ENCODE measurements at places on chromosomes 3 and 15.

GRCh38 chr3:23740517-23740965 lies 65.2 kb upstream of the UBE2E1 start:
- DNase-seq, result peak; percentile 21

DNA sequence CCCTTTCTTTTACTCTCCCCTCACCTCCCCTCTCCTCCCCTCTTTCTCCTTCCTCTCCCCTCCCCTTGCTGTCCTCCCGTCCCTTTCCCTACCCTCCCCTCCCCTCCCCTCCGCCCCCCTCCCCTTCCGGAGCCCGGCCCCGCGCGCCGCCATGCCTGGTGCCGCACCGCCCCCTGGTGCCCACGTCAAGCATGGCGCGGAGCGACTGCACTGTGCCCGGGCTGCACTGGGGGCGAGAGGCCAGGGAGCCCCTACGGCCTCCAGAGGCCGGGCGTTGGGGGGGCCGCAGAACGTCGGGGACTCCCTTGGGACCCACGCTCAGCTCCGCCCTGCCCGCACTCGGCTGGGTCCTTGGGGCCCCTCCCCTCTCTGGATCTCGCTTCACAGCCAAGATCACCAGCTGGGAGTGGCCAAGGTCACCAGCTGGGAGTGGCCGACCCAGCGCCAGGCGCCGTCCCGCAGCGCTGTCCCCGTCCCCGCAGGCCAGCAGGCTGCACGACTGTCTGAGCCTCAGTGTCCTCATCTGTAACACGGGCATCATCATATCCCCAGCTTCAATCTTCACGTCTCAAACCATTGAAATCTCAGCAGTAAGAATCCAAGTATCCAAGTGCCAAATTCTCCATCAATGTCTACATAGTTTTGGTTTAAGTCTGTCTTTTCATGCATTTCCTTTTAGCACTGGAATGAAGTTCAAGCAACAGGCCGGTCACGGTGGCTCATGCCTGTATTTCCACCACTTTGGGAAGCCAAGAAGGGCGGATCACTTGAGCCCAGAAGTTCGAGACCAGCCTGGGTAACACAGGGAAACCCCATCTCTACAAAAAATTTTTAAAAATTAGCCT lies 42.5 kb downstream of the TPRA1 start:
- DNase-seq, result peak; percentile 73

- no peak for DNase-seq
Measured at GRCh38 chr3:114389156-114389555, 95.3 kb downstream of the TIGIT start.

- DNase-seq, result no peak
Measured at GRCh38 chr3:170689296-170689829, 103.5 kb upstream of the SLC7A14 start.

DNA sequence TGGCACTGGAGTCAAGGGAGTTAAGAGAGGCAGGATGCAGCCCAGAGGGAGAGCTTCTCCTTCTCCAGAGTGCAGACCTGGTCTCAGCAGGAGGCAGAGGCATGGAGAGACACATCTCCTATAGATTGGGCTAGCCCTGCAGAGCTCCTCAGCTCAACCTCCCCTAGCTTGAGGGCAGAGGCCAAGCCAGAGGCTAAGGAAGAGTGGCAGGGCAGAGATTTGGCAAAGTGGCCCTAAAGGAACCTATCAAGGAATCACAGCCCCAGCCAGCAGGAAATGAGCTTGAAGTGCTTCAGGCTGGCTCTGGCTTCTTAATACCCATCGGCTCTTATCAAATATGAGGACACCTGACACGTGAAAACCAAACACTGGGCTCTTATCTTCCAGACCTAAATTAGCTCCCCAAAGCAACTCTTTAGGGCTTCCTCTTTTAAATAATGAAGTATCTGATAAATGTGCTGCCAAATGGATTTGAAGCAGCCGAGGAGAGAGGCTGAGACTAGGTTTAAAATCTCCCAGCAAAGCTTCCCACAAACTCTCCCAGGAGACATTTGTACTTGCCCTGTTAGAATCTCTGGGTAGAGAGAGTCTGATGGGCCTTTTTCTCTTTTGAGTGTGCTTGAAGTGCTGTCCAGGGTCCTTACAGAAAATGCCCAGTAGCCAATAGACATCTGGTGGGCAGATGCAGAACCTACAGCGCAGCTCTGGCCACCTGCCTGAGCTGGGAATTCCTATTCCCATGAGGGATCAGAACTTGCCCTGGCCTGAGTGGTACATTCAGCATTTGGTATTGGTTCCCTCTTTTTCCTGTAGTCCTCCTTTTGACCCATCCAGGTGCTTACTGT lies 271.4 kb downstream of the CLSTN2 start:
- no peak for DNase-seq

GRCh38 chr3:29410220-29410619 lies 129.3 kb downstream of the RBMS3 start:
- no peak for DNase-seq

GRCh38 chr15:25799906-25800700 lies 63.0 kb downstream of the ATP10A start:
- no peak for DNase-seq

DNA sequence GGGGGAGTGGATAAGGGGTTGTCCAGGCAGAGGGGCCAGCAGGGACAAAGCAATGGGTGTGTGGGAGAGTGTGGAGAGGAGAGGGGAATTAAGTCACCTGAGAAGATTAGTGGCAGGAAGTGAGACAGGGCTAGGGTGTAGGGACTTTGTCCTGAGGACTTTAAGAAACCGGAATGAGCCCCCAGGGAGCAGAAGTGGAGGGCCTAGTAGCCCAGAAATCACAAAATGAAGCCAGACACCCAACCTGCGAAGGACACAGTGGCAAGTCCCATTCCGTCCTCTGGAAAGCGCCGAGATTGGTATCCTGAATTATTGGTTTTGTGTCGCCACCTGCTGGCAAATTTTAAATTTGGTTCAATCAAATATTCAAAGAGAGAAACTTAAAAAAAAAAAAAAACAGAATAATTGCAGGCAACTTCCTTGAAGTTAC lies 78.0 kb upstream of the SLC25A36 start:
- peak; percentile 1 for DNase-seq

DNA sequence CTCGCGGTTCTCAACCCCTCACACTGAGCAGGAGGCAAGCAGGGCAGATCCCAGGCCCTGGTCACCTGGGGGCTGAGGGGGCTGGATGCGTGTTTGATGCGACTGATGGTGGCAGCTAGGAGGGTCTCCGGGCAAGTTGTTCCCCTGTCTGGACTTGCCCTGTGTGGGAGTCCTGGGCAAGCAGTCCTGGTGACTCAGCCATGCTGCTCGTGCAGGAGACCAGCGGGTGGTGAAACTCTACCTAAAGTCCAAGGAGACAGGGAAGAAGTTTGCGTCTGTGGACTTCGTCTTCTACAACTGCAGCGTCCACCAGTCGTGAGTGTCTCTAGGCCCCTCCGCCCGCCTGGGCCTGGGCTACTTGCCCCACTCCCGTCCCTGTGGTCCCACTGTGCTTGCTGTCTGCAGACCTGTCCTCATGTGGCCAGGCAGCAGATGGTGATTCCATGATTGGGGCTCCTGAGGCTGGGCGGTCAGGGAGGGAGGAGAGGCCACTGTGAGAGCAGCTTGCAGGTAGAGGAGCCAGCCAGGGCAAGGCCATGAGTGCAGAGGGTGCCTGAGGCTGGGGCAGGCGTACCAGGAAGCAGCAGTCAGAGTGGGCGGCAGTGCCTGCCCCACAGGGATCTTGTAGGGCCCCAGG lies 23.1 kb downstream of the PLXNA1 start:
- no peak for DNase-seq

GRCh38 chr3:97975466-97975865 lies 3.2 kb upstream of the RIOX2 start:
- DNase-seq, result no peak

GRCh38 chr15:76146812-76147211 lies 87.0 kb downstream of the TMEM266 start:
- DNase-seq, result no peak

GRCh38 chr3:55362210-55362960 lies 124.7 kb downstream of the WNT5A start:
- DNase-seq, result no peak

- DNase-seq, result no peak
Measured at GRCh38 chr3:127304121-127304744, 16.4 kb upstream of the PRR20G start.

DNA sequence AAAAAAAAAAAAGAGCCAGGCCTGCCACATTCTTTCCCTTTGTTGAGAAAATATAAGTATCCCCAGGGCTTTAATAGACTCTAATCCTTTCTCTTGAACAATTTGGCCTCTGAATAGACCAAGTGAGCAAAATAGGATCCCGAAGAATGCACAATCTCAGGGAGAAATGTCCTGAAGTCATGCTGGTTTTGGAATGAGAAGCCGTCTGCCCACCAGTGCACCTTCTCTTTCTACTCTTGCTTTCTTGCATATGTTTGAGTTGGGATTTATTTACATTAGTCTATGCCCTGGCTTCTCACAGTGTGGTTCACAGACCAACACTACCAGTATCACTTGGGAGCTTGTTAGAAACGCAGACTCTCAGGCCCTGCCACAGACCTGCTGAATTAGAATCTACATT lies 153.0 kb downstream of the ZNF621 start:
- DNase-seq, result no peak

GRCh38 chr3:138511945-138512344 lies 77.5 kb downstream of the ESYT3 start:
- no peak for DNase-seq

- no peak for DNase-seq
Measured at GRCh38 chr3:53970661-53971060, 79.0 kb upstream of the SELENOK start.

- DNase-seq, result no peak
Measured at GRCh38 chr15:39247574-39247973, 333.3 kb upstream of the THBS1 start.

DNA sequence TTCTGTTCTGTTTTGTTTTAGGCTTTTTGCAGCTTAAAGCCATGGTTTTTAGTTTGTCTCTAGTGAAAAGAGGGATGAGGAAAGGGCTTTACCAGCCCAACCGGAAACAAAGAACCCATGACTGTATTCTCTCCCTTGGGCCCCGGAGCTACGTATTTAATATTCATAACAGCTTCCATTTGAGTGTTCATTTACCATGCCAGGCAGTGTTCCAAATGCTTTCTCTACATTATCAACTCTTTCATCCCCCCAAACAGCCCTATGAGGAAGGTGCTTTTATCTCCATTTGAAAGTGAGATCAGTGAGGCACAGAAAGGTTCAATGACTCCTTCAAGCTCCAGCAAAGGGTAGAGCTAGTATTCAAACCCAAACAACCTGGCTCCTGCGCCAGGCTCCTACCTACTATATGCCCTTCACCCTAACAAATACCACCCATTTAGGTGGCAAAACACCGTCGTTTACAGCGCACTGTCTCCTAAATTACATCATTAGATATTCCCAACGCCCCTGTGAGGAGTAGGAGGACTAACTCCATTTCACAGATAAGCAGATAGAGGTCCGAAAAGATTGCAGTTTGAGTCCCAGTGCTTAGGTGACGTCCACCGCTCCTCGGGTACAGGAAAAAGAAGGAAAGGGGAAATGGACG lies 27.9 kb downstream of the GTPBP8 start:
- no peak for DNase-seq

GRCh38 chr15:61038910-61039309 lies 190.2 kb downstream of the RORA start:
- no peak for DNase-seq

GRCh38 chr3:127484601-127485388 lies 105.7 kb downstream of the TPRA1 start:
- no peak for DNase-seq

GRCh38 chr3:177642042-177642803 lies 444.9 kb upstream of the TBL1XR1 start:
- no peak for DNase-seq

DNA sequence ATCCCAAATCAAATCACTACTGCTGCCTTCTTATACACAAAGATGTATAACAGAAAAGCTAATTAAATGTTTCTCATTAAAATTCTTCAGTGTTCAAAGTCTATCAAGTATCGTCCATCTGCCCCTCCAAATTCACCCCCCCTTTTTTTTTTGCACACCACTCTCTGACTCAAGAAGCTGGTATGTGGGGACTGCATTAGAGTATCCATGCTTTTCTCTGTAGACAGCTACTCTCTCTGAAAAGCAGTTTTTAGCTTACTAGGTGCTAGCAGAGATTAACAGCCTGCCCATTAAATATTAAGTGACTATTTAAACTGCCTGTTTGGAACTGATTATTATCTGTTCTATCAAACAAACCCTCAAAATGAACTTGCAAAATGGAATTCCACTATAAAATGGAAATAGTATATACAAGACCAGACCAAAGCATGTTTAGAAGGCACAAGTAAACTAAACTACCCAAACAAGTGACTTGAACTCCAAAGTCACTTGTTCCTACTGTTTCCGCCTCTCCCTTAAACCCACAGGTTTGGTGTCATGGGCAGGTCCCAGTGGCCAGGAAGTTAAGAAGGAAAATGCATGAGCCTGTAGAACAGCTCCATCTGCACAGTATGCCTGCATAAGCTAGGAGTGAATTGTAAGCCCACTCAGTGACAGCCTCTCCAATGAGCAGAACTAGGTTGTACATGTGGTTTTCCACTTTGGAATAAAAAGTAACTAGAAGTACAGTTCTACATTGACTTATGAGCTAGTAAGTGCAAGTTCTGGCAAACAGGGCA lies 32.5 kb downstream of the GBE1 start:
- no peak for DNase-seq

DNA sequence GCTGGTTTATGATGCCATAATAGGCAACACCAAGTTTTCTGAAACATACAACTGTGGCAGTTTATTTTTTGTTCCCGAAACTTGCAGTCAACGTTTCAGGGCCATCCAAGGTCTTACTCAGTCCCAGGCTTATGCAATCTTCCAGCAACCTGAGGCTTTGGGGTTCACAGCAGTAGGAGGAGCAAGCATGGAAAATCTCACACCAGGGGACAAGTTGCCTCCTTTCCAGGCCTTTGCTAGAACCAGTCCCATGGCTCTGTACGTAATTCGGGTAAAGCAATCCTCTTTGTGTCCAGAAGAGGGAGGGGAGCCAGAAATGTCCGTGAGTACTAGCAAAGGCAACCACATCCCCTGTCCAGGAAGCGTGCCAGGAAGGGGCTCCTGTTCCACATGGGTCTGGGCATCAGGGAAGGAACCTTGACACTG lies 4.7 kb upstream of the FAM240A start:
- DNase-seq, result no peak

GRCh38 chr3:187750513-187751123 lies 5.3 kb upstream of the BCL6 start:
- no peak for DNase-seq

DNA sequence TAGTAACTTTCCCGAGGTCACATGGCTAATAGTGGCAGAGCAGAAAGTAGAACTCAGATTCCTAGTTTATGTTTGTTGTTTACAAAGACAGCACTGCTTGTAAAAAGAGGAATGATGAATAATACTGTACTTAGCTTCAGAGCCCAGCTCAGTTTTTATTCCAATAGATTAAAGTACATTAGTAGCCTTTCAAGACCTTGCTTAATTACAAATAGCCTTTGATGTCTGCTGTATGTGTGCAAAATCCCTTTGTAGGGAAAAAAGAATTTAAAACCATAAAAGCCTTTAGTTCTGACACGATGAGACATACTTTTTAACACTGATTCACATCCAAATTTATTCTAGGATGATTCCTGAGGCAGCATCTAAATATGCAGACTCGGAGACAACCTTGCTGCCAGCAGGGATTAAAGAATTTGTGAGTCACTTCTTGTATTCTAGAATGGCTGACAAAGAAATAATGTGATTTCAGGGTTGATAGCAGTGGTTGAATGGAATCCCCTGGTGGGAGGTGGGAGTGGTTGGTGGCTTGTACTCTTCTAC lies 324.2 kb upstream of the TGFBR2 start:
- no peak for DNase-seq
